ENCODE measurements at places on chromosomes 5 and 9.

GRCh38 chr5:115838885-115839518, 2.4 kb downstream of the ATG12 start:
- peak; percentile 15 for DNase-seq

GRCh38 chr5:132668706-132669454, 4.9 kb upstream of the IL4 start:
- no peak for DNase-seq

DNA sequence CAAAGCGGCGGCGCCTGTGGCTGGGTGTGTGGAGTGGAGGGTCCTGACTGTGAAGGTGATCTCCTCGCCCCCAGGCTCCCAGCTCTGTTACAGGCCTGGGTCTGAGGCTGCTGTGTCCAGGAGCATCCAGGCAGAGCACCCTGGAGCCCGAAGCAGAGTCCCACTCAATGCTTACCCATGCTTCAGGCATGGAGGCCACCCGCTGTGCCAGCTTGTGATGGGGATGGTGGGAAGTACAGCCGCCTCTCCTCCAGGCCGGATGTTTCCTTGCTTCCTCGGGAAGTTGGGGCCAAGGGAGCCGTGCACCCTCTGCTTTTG, 255.9 kb upstream of the IRX1 start:
- DNase-seq, result no peak

DNA sequence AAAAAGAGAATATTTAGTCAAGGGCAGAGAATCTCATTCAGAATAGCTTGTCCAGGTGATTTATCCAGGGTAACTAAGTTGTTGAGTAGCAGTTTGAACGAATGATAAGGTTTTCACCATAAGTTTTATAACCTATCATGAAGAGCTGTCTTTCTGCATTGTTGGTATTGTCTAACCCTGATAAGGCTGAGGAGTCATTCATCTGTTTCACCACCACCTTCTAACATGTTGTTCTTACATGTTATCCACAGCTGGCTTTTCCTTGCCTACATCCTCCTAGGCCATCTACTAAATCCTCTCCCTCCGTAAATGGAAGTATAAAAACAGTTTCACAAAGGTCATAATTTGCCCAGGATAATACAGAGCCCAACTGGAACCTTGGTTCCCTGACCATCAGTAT, 24.1 kb downstream of the ZNF462 start:
- no peak for DNase-seq

GRCh38 chr5:41325074-41325473, 111.7 kb upstream of the C6 start:
- no peak for DNase-seq

GRCh38 chr5:1443171-1443570, 2.1 kb downstream of the SLC6A3 start:
- no peak for DNase-seq

DNA sequence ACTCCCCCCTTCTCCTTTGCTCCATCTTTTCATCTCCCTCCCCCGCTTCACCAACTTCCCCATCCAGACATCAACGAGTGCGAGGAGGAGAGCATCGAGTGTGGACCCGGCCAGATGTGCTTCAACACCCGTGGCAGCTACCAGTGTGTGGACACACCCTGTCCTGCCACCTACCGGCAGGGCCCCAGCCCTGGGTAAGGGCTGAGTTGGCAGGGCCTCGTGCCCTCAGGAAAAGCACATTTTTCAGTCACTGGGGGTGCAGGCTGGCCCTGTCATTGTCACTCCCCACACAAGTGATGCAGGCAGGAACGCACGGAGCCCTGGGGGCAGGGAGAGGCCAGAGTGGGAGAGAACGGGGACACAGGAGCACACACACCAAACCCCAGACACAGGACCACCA, 12.4 kb upstream of the ASS1 start:
- DNase-seq, result no peak

GRCh38 chr5:138594305-138595058, 19.3 kb upstream of the HSPA9 start:
- no peak for DNase-seq

- no peak for DNase-seq
Observed at GRCh38 chr9:445033-445432, 230.4 kb downstream of the DOCK8 start.

GRCh38 chr5:68478301-68479095, 262.9 kb downstream of the PIK3R1 start:
- DNase-seq, result no peak

DNA sequence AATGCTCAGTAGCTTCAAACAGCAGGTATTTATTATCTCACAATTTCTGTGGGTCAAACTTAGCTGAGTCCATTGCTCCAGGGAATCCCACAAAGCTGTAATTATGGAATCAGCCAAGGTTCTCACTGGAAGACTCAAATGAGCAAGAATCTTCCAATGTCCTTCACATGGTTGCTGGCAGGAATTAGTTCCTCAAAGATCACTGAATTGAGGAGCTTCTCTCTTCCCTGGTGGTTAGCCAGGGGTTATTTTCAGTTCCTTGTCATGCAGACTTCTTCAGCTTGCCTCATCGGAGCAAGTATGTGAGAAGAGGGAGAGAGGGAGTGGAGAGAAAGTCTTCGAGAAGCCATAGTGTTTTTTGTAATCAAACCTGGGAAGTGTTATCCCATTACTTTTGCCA, 2331.9 kb downstream of the MAT2B start:
- DNase-seq, result no peak

DNA sequence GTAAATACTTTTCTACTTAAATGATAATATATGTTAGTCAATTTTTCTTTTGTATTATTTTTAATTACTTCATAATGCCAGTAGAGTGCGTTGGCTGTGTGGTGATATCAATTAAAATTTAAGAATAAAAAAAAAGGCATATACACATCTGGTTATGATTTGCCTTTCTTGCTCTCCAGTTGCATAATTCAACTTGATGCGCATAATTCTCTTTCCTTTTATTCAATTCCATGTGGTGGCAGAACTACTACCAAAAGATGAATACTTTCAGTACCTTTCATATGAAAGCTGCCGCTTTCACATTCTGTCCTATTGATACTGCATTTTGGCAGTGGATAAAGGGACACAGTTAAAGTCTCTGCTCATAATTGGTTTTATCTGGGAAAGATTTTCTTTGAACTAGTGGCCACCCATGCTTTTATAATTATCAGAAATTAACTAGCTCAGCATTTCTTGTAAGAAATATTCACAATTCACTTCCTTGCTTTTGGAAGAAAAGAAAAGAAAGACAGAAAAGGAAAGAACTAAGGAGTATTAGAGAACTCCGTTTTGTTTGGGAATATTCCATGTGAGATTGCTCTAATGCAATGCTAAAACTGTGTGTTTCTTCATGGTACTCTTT, 12.3 kb upstream of the ADGRV1 start:
- DNase-seq, result no peak

GRCh38 chr9:121122246-121123032, 47.7 kb downstream of the CNTRL start:
- peak; percentile 23 for DNase-seq

- DNase-seq, result no peak
Observed at GRCh38 chr5:124054564-124054963, 542.6 kb downstream of the CSNK1G3 start.

GRCh38 chr5:128208436-128208835, 124.9 kb downstream of the SLC12A2 start:
- DNase-seq, result no peak

GRCh38 chr5:89723907-89724306, 685.6 kb downstream of the CETN3 start:
- no peak for DNase-seq

GRCh38 chr5:160054831-160055230, 45.9 kb downstream of the TTC1 start:
- no peak for DNase-seq

DNA sequence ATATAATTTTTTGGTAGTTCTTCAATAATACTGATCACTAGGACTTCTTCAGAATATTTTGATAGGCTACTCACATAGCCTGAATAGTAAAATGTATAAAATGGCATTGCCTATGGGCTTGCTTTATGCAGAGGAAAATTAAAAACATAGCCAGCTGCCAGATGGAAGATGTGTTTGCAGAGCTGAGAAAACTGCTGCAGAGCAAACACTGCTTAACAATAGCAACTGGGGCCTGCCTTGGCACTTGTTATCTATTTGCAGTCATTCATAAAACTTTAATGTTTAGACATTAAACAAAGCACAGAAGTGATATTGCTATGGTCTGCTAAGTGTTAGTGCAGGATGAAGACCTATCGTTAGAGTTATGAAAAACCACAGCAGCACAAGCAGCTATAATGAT, 151.5 kb upstream of the SMC2 start:
- no peak for DNase-seq

GRCh38 chr9:6805532-6805931, 47.8 kb downstream of the KDM4C start:
- no peak for DNase-seq
